Adipocyte (in vitro differentiated cells): ENCODE measurements at places on chromosomes 7 and 10.

- DNase-seq, result no peak
These were observed 45.8 kb downstream of the XPNPEP1 start for GRCh38 chr10:109877546-109877945.

DNA sequence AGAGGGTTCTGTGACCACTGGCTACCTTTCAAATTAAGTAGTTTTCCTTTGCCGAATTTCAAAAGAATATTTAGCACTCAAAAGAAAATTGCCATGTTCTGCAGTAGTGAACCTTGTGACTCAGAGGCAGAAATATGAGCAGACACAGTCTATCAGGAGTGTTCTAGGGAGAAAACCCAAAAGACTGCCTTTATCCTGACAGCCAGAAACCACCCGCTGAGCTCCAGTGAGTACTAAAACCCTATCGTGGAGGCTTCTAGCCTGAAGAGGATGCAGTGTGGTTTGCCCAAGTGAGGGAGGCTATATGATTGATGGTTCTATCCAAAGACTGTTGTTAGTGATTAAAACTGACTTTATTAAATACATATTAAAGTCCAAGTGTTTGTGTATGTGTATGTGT is 21.9 kb downstream of the CHRM2 start:
- peak; percentile 41 for DNase-seq

GRCh38 chr7:125059861-125060456 is 130.3 kb upstream of the POT1 start:
- peak; percentile 73 for DNase-seq

DNA sequence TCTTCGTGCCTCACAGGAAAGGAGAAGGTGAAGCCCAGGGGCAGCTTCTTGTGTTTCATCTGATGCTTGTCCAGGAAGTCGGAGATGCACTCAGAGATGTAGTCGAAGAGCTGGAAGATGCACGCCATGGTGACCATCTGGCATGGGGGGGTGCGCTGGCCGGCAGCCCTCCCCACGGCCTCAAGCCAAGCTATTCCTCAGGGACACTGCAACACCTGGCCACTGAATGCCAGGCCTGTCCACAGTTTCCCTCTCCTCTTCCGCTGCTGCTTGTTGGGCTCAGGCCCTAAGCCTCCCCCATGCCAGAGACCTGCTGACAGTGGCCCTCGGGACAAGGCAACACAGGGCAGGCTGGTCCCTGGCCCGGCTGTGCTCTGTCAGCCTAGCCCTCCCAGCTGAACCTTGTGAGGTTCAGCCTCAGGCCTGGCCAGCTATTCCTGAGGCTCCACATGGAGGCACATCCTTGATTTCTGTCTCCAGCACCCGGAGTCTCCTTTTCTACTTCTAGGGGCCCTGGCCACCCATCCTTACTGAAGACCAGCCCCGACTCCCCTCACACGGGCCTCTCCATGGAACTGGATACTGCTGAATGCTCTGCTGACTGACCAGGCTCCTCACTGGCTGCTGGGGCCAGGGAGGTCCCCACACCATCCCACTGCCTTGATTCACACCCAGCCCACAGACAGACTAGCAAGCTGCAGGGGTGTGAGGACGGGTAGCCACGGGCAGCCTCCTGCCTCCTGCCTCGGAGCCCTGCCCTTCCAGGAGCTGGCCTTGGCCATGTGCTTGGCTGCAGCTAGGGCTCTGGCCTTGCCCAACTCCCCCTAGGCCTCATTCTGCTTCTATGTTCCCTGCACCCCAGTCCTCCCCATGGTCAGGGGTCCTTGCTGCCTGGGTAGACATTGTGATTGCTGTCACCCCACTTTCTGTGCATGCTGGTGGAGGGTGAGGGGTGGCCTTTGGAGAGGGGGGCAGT is 10.1 kb upstream of the MYL7 start:
- DNase-seq, result no peak

DNA sequence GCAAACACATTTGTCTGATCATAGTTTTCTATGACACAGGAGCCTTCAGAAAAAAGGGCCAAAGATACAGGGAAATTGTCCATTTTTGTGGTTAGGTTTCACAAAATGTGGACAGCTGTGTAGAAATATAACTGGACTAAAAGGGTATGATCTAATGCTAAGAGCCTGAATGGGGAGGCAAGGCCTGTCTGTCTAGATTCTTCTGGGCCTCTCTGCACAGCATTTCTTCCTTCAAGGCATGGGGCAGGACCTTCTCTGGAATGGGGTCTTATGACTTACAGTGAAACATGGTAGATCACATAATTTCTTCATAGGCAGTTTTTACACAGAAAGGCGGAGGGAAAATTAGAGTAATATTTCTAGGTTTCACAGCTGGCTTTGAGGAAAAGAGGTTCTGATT is 795.7 kb downstream of the GRID1 start:
- no peak for DNase-seq

DNA sequence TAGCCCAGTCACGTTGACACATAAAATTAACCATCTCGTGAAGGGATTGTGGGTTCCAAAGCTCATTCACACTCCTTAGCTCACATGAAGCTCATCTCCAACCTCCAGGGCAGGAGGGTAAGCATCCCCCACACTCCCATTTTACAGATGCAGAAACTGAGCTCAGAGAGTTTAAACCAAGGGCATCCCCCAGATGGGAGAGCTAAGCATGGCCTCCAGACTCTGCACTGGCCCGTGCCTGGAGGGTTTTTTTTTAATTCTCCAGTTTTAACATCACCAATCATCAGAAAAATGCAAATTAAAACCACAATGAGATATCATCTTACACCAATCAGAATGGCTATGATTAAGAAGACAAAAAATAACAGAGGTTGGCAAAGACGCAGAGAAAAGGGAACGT is 53.3 kb upstream of the TCF7L2 start:
- DNase-seq, result peak; percentile 2

DNA sequence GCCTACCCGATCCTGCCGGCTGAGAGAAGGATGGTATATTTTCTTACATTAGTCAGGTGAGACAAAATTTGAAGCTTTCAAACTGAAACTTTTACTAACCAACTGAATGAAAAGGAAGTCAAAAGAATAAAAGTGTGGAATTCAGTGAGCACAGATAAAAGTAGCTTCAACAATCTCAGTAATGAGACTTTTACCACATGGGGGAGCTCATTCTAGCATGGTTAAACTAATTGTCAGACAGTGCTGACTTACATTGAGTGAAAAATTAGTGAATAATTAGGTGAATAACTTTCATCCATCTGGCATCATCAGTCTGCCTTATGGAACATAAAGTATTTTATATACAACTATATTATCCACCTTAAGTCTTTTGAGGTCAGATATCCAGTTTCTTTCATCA is 8.4 kb downstream of the FAM237B start:
- DNase-seq, result peak; percentile 6

DNA sequence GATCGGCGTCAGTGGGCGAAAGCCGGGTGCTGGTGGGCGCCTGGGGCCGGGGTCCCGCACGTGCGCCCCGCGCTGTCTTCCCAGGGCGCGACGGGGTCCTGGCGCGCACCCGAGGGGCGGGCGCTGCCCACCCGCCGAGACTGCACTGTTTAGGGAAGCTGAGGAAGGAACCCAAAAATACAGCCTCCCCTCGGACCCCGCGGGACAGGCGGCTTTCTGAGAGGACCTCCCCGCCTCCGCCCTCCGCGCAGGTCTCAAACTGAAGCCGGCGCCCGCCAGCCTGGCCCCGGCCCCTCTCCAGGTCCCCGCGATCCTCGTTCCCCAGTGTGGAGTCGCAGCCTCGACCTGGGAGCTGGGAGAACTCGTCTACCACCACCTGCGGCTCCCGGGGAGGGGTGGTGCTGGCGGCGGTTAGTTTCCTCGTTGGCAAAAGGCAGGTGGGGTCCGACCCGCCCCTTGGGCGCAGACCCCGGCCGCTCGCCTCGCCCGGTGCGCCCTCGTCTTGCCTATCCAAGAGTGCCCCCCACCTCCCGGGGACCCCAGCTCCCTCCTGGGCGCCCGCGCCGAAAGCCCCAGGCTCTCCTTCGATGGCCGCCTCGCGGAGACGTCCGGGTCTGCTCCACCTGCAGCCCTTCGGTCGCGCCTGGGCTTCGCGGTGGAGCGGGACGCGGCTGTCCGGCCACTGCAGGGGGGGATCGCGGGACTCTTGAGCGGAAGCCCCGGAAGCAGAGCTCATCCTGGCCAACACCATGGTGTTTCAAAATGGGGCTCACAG is 1.1 kb downstream of the EGFR start:
- peak; percentile 59 for DNase-seq

DNA sequence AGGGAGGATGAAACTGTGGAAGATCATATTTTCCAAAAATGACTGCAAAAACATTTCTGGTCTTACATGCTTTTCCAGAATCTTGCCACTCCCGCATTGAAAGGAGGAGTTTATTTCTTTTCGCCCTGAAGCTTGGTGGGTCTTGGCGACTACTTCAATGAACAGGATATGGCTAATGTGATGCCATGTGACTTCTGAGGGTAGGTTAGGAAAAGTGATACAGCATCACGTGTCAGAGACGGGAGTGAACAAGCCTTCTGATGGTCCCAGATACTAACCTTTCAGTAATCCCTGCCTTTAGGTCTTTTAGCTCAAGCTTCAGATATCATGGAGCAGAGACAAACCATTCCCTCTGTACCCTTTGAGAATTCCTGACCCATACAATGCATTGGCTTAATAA is 192.2 kb upstream of the HPS1 start:
- no peak for DNase-seq

DNA sequence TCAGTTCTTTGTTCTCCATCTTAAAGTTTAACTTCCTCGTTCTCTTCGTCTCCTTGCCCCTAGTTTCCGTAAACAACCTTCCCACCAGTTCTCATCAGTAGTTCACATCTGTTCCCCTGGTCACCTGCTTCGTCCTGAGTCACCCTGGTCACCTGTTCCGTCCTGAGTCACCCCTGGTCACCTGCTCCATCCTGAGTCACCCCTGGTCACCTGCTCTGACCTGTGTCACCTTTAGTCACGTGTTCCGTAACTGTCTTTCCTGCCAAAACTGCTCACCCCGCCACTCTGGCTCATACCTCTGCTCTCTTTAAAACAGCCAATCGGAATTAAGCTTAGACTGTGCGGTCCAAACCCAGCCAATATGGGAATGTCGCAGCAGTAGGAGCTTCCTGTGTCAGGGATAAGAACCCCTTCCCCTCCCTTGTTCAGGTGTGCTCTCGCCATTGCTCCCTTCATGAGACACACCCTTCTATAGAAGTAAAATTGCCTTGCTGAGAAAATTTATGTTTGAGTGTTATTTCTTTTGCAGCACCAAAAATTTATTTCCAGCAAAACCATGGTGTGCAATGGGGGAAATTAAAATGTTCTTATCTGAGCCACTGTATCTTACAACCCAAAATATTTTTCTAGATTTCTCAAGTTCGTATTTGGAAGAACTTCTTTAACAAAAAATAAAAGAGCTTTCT is 112.2 kb downstream of the VIM start:
- DNase-seq, result no peak

DNA sequence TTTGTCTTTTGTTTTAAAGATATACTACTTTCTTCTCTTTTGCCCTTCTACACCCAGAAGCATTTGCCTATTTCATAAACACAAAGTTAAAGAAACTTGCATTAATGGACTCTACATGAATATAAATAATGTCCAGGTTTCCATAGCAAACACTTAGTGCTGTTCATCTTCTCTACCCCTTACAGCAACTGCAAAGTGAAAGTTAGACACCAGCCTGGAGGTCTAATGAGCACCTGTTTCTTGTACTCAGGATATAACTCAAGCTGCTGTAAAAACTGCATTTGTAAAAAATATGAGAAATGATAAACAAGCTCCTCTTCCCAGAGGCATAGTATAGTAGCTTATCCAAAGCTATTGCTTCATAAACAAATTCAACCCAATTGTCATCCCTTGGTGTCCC is 76.0 kb upstream of the RELN start:
- no peak for DNase-seq

GRCh38 chr10:78907551-78908211 is 161.1 kb upstream of the ZMIZ1 start:
- no peak for DNase-seq

DNA sequence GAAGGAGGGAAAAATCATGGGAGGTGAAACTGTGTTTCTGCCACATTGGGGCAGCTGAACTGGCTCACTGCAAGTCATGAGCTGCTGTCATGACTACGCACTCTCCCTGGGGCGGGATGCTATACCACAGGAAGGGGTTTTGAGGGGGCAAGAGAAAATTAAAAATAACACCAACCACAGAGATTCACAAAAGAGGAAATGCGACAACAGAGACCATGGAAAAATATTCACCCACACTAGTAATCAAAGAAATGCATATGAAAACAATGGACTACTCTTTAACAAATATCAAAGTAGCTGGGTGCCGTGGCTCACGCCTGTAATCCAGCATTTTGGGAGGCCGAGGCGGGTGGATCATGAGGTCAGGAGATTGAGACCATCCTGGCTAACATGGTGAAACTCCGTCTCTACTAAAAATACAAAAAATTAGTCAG is 65.2 kb upstream of the TM9SF3 start:
- DNase-seq, result no peak

DNA sequence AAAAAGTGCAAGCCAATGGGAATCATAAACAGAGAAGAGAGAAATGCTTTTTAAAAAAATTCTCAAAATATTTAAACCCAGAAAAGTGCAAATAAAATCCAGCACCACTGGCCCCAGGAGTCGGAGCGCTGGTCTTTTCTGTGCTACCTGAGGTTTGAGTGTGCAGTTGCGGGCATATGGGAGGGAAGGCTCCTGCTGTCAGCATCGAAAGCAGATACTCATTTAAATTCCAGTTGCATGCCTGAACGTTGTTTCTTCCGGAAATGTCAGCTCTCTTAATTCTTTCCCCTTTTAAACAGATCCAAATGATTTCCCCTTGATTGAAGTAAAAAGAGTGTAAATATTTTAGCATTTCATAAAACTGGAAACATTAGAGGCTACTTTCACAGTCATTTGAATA is 240.5 kb upstream of the GPR26 start:
- DNase-seq, result no peak

DNA sequence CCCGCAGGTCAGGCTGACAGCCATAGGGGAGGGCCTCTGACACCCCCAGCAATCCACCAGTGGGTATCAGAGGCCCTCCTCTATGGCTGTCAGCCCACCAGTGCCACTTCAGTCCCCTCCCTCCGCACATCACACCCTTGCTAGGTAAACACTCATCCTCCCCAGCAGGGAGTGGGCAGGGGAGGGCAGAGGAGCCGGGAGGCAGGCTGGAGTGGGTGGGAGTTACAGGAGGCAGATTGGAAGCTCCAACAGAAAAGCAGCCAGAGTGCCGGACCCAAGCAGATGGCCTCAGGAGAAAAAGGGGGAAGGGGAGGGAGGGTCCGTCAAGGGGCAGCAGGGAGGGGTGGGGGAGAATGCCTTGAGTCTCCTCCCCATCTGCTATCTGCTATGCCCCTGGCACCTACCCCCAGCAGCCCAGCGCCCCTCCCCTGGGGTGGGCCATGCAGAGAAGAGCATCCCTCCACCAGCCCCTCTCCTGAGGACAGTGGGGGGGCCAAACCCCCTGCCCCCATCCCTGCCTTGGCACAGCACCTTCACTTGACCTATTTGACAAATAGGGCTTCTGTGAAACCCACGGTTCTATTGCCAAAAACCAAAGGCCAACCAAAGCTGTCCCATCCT is 2.4 kb downstream of the RASGEF1A start:
- DNase-seq, result no peak
